ENCODE measurements at places on chromosomes 12 and 14.

- no peak for DNase-seq
Measured at GRCh38 chr14:74507840-74508239, 14.3 kb downstream of the ISCA2 start.

DNA sequence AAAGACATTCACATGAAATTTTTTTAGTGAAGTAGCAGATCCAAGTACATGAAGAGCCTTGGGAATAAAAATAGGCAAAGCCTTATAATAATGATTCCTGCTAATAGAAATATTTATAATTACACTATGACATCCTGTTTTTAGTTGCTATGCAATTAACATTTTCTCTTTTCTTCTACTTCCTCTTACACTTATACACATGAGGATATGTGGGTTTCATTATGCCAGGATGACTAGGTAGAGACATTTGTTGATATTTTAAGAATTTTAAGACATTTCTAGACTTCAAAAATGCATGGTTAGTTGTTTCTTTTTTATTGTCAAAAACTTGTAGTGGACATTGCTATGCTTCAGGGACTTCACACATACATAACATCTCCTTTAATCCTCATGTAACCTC, 326.8 kb downstream of the SYT1 start:
- peak; percentile 10 for DNase-seq

GRCh38 chr14:68683326-68683725, 109.5 kb downstream of the ZFP36L1 start:
- DNase-seq, result no peak

DNA sequence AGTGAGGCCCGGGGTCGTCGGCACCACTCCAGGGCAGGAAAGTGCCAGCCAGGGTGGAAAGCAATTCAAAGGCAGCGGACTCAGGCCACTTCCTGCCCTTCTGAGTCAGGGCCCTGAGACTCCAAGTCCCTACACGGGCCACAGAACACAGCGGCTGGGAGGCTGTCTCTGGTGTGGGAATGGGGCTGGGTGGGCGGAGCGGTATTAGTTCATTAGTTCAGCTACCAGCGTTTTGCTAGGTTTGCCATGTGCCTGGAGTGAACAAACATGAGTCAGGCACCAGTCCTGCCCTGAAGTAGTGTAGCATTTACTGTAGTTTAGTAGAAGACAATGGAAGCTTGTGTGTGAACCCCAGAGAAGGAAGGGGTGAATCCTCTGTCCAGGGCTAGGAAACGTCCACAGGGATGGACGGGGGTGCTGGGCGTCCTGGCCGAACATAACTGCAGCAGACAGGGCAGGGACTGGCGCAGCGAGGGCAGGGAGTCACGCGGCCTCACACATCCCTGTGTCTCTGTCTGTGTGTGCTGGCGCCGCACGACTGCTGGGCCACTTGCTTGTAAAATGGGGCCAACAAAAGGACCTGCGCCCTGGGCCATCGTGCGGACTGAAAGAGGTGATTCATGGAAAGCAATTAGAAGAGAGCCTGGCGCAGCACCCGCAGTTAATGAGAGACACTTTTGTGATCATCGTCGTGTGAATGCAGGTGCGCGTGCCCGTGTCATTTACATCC, 186.4 kb upstream of the PRMT8 start:
- no peak for DNase-seq

GRCh38 chr12:52805739-52806138, 8.2 kb downstream of the KRT4 start:
- DNase-seq, result no peak

DNA sequence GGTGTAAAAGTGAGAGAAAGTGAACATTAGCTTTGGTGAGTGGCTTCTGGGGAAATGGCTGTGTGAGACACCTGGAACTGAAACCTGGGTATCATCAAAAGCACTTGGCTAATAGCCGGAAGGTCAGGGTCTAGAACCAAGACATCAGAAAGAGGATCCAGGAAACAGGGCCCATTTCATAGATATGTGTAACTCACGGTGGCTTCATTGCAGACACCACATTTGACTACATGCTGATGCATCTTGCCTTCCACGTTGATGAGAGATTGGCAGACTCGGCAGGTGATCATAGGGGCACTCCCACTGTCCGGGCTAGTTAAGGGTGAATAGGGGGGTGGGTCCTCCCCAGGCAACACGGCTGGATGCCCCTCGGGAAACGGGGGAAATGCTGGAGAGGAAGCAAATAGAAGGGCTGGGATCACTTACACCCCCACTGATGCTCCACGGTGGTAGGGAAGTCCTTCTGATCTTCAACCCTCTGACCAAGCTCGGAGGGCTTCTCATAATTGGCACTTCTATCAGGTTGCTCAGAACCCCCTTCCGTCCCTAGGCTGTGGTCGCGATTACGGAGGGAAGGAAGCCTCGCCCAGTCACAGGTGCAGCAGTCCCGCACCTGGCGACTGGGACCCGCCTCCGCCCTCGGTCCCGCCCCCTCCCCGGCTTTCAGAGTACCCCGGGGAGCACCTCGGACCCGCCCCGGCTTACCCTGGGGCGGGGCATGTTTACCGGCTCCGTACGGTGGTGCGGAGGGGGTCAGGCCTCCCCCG, 593 bp downstream of the PIP4P1 start:
- DNase-seq, result peak; percentile 43

DNA sequence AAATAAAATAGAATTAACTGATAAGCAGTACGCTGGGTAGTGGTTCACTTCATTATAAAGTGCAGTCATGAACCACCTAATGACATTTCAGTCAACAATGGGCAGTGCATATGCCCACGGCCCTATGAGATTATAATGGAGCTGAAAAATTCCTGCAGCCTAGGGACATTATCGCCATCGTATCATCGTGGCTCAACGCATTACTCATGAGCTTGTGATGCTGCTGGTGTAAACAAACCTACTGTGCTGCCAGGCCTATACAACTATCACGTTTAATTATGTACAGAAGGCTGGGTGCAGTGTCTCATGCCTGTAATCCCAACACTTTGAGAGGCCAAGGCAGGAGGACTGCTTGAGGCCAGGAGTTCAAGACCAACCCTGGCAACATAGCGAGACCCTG, 62.3 kb upstream of the TMEM263 start:
- no peak for DNase-seq
